ENCODE measurements at places on chromosomes 7 and 10.

GRCh38 chr7:1109581-1110310 is 21.8 kb downstream of the GPER1 start:
- DNase-seq, result no peak

DNA sequence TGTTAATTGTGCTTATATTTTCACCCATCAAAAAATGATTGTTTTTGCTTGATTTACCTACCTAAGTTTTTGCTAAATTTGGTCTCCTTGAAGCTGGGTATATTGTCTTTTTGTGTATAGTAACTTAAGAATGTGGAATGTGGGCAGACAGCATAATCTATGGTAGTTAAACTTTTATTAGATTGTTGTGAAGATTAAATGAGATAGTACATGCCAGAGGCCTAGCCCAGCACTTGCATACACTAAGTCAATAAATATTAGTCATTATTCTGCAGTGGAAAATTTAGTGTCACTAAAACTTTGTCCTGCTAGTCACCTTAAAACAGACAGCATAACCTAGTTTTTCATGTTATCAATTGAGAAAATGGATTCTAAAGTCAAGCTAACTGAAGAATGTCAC is 19.3 kb upstream of the RPA3 start:
- DNase-seq, result no peak

- no peak for DNase-seq
Observed at GRCh38 chr7:85749696-85750453, 563.0 kb upstream of the SEMA3D start.

GRCh38 chr7:106515321-106515720 is 145.6 kb downstream of the CCDC71L start:
- no peak for DNase-seq

- DNase-seq, result no peak
Observed at GRCh38 chr10:128280271-128280670, 154.0 kb upstream of the MKI67 start.

Data from T-helper 17 cell (primary cell).